Fibroblast of mammary gland (primary cell): ENCODE measurements at places on chromosomes 1 and 21.

GRCh38 chr1:205930799-205931281 is 12.4 kb downstream of the SLC26A9 start:
- peak; percentile 32 for DNase-seq

- no peak for DNase-seq
These were observed 1.3 kb downstream of the S1PR1 start for GRCh38 chr1:101238031-101238628.

DNA sequence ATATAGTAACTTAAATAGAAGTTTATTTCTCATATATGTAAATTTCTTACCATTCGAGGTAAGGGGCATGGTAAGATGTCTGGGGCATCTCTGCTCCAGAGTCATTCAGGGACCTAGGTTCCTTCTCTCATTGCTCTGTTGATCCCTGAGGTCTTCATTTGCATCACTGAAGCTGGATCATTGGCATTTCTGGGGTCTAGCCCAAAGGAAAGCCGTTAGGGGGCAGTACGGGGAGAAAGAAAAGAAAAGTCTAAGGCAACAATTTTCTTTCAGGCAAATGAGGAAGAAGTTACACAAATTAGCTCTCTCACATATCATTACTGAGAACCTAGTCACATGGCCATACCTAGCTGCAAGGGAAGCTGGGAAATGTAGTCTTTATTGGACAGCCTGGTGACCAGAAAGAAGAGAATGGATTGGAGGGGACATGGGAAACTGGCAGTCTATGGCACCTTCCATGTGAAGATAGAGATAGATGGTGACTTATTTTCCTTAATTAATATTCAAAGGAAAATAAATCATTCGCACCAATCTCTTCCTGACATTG is 10.2 kb upstream of the SUSD4 start:
- DNase-seq = no peak

DNA sequence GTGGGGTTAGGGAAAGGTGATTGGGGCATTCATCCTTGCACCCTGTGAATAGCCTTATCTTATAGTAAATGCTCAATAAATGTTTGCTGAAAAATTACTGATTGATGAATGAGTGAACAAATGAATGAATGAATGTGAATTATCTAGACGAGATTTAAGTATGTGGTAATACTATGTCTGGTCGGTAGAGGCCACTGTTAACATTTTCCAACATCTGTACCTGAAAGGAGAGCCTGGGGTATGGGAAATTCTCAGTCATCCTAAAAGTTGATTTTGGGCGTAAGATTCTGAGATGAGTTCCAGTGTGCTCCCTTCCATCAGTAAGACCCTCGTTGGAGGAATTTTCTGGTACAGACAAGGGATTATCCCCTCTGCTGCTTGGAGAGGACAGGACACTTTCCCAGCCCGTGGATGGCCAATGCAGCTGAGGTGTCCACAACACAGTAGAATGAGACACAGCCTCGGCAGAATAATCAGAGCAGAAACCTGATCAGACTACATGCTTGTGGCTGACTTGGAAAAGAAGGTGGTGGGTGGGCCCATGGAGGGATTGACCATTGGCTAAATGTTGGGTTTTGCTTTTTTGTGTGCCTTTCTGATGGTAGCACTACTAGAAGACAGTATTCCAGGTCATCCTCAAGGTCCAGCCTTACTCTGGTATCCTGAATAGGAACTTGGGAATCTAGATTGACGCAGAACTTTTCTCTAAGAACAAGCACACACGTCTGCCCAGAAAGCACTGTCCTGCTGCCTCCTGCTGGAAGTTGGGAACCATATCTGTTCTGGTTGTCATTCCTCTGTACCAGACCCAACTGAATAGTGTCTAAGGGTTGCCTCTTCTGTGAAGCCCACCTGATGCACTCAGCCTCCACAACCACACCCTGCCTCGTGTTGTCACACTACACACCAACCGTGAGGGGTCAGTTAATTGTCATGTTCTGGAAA is 262.0 kb downstream of the TNR start:
- peak; percentile 21 for DNase-seq

- no peak for DNase-seq
These were observed 267.8 kb upstream of the RUNX1 start for GRCh38 chr21:35316933-35317332.

DNA sequence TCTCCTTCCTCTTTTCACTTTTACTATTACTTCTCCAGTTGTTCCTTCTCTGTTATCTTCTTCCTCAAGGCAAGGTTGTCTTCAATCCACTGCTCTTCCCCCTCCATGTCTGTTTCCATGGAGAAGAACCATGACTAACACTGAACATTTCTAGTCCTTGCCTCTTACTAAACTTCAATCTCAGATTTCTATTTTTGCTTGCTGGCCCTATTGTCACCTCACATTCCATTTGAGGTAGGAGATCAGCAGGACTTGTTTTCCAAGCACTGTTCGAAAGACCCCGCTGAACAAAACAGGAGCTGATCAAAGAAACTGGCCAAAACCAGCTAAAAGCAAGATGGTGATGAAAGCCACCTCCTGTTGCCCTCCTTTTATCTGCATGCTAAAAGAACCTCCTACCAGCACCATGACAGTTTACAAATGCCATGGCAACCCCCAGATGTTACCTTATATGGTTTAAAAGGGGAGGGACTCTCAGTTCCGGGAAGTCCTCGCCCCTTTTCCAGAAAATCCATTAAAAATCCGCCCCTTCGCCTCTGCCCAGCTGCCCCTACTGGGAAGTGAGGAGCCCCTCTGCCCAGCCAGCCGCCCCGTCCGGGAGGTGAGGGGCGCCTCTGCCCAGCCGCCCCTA is 22.6 kb downstream of the GON4L start:
- DNase-seq = peak; percentile 41

- no peak for DNase-seq
These were observed 26.6 kb downstream of the IL10RB start for GRCh38 chr21:33292724-33293123.

DNA sequence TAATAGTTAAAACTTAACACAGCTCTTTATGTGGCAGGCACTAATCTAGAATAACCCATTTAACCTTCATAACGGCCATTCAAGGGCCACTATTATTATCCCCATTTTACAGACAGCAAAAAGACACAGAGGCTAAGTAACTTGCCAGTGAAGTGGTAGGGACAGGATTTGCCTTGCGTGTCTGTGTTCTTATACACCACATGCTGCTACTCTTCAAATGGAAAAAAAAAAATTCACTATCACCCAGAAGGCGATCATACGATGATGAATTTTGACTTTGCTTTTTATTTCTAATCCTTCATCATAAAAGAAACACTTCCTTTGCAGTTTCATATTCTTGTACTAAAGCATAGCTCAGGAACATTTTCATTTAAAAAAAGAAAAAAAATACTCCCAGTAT is 65.5 kb downstream of the RERE start:
- DNase-seq = no peak

- no peak for DNase-seq
These were observed 680 bp downstream of the MAGOH start for GRCh38 chr1:53237638-53238037.

- DNase-seq = no peak
These were observed 762.6 kb downstream of the USP25 start for GRCh38 chr21:16492356-16492755.

GRCh38 chr1:245541369-245541768 is 386.6 kb downstream of the KIF26B start:
- no peak for DNase-seq

- DNase-seq = peak; percentile 43
These were observed 10.4 kb upstream of the GALE start for GRCh38 chr1:23810818-23811540.

DNA sequence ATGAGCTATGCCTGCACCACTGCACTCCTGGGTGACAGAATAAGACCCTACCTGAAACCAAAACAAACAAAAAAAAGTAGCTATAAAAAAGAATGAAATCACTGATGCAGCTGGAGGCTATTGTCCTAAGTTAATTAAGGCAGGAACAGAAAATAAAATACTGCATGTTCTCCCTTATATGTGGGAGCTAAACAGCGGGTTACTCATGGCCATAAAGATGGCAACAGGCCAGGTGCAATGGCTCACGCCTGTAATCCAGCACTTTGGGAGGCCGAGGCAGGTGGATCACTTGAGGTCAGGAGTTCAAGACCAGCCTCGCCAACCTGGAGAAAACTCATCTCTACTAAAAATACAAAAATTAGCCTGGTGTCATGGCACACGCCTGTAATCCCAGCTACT is 152.7 kb downstream of the PIK3R3 start:
- DNase-seq = no peak

- DNase-seq = peak; percentile 89
These were observed 2.4 kb downstream of the UROD start for GRCh38 chr1:45014321-45015028.

DNA sequence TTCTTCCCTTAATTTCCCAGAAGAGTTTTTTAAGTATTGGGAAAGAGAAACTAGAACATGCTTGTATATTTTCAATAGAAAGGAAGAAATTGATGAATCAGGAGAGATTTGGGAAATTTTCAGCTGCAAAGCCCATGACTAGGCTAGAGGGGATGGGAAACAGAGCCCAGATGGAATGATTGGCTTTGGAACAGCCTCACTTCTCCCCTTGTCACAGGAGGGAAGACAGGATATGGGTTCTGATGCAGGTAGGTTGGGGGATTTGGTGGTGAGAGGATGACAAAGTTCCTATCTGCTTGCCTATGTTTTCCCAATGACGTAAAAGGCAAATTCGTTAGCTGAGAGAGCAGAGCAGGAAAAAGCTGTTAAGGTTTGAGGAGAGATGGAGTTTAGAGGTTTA is 31.0 kb upstream of the ARID1A start:
- no peak for DNase-seq

GRCh38 chr1:234840843-234841242 is 230.9 kb upstream of the IRF2BP2 start:
- DNase-seq = no peak

GRCh38 chr21:43573921-43574320 is 85.4 kb downstream of the HSF2BP start:
- no peak for DNase-seq

DNA sequence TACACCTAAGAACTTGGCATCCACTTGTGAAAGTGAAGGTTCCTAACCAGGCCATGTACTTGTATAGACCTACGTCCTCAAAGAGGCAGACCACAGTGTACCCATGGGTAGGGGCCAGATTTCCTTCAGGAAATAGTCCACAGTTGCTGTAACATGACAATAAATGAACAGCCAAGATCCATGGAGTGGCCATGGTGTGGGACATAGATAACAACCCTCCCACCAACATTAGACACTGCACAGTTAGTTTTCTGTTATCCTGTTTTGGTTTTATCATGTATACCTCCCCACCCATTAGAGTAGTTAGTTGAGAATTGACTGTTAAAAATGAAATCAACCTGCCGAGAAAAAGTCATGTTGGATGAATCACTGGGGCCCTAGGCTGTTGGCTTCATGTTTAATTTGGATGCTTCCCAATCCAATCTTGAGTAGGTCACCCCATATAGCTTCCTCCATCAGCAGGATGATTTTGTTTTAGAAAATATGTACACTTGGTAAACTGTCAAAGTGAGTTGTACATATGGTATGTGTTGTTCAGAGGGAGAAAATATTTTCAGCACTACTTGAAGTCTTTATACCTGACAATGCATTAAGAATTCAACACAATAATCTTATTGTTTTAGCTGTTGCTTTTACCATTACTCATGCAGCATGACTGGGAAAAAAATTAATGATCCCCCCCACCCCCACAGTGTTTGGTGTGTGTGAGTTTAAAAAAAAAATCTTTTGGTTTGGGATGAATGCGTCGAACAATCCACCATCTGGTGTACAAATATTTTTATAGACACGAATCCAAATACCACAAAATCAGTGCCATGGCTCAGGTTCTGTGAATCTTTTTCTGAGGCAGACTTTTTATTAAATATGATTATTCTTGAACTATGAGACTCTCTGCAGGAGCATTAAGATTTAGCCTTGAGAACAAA is 88.3 kb upstream of the ARHGAP29 start:
- peak; percentile 99 for DNase-seq

- DNase-seq = no peak
These were observed 82.8 kb downstream of the LRRC53 start for GRCh38 chr1:74429580-74429979.

GRCh38 chr1:218412171-218412570 is 67.0 kb downstream of the TGFB2 start:
- peak; percentile 14 for DNase-seq

- DNase-seq = no peak
These were observed 684 bp downstream of the LTN1 start for GRCh38 chr21:28991861-28992525.

- peak; percentile 71 for DNase-seq
These were observed 67.8 kb downstream of the OBSCN start for GRCh38 chr1:228275430-228276173.

DNA sequence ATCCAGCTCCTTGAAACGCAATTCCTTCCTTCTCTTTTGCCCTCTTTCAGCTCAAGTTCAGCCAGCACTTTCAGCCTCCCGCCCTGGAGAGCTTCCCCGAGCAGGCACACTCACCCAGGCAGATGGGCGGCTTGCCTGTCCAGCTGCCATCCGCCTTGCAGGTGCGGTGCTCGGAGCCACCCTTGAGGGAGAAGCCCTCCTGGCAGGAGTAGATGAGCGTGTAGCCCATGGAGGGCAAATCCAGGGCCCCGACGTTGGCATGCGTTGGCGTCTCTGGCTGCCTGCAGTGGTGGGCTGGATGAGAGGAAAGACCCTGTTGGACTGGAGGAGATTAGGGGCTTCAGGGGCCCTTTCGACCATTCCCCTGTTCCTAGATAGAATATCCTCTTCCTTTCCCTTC is 60.5 kb downstream of the ZSCAN20 start:
- no peak for DNase-seq
